T-cell (primary cell): ENCODE measurements at places on chromosomes 7 and 10.

DNA sequence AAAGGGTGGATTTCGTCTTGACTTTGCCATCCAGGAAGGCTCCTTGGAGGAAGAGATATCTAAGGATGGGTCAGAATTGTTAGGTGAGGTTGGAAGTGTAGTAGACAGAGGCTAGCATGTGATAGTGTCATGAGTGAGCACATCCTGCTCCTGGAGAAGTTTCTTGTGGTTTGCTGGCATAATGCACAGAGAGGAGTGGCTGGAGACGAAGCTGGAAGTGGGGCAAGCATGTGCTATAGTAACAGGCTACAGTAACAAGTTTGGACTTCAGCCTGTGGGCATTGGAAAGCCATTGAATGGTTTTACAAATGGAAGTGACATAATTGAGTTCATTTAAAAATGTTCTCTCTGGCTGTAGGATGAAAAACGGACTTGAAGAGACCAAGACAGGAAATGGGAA, 175.6 kb upstream of the VWC2 start:
- no peak overlapping the region for H3K4me3 ChIP-seq
- H3K4me1 ChIP-seq, result no peaks in the 10 kb centered on the region
- no peaks in the 10 kb centered on the region for H3K36me3 ChIP-seq
- DNase-seq, result no peak
- H3K27me3 ChIP-seq, result no peaks in the 10 kb centered on the region

DNA sequence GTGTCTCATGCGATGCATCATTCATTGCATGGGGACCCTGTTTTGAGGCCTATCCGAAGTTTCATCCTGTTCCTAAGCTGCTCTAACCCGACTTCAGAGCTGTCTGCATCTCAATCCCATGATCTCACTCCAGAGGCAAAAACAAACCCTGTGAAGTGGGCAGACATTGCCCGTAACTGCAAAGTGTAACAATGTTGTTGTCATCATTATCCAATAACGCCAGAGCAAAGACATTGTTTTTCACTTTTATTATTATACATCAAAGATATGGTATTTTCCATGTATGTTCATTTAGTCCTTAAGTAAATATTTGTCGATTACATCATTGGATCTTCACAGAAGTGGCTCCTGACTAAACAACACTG, 246.7 kb downstream of the KLF6 start:
- no peak for DNase-seq
- H3K27ac ChIP-seq, result no peak overlapping the region
- H3K27me3 ChIP-seq, result no peaks in the 10 kb centered on the region
- H3K36me3 ChIP-seq, result no peaks in the 10 kb centered on the region

DNA sequence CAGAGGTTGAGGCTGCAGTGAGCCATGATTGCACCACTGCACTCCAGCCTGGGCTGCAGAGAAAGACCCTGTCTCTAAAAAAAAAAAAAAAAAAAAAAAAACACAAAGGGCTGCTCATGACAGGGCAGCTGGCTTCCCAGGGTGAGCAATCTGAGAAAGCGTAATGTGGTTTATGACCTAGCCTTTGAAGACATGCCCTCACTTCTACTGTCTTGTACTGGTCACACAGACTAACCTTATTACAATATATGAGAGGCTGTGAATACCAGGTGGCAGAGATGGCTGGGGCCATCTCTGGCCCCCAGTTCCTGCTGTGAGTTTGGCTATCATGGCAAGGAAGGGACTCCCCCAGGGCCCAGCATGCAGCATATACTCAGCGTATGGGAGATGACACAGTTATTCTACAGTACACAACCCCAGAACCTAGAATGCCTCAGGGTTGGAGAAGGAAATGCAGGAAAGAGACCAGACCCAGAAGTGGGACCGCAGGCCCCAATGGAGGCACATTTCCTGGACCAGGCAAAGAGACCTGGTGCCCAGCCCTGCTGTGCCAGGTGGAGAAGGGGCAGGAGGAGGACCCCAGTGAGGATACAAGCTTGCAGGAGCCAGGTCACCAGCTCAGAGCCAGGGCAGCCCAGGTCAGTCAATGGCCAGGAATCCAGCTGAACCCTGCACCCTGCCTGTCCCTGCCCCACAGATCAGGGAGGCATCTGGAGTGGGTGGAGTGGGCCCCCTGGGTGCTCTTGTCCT, 26.3 kb downstream of the NPTX2 start:
- no peaks in the 10 kb centered on the region for H3K4me1 ChIP-seq
- peaks cover 20% of the 10 kb centered on the region for H3K27me3 ChIP-seq
- no peak overlapping the region for H3K4me3 ChIP-seq
- H3K36me3 ChIP-seq, result no peaks in the 10 kb centered on the region

DNA sequence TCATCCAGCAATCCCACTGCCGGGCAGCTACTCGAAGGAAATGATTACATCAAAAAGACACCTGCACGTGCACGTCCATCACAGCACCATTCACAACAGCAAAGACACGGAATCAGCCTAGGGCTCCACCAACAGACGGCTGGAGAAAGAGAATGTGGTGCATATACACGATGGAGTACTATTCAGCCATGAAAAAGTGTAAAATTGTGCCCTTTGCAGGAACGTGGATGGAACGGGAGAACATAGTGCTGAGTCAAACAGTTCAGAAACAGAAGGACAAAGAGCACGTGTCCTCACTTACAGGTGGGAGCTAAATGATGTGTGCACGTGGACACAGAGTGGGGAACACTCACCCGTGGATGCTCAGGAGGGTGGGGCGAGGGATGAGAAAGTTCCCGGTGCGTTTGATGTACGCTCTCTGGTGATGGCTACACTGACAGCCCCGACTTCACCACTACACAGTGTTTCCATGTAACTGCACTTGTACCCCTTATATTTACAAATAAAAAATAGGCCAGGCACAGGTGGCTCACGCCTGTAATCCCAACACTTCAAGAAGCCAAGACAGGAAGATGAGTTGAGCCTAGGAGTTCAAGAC, 92.0 kb downstream of the PDGFA start:
- H3K4me3 ChIP-seq, result no peak overlapping the region
- no peak overlapping the region for H3K27ac ChIP-seq
- no peaks in the 10 kb centered on the region for H3K36me3 ChIP-seq

GRCh38 chr10:58764087-58764747, 251.5 kb downstream of the BICC1 start:
- H3K4me3 ChIP-seq, result no peak overlapping the region
- no peaks in the 10 kb centered on the region for H3K4me1 ChIP-seq
- H3K36me3 ChIP-seq, result no peaks in the 10 kb centered on the region
- DNase-seq, result no peak
- no peaks in the 10 kb centered on the region for H3K27me3 ChIP-seq
- H3K27ac ChIP-seq, result no peak overlapping the region

DNA sequence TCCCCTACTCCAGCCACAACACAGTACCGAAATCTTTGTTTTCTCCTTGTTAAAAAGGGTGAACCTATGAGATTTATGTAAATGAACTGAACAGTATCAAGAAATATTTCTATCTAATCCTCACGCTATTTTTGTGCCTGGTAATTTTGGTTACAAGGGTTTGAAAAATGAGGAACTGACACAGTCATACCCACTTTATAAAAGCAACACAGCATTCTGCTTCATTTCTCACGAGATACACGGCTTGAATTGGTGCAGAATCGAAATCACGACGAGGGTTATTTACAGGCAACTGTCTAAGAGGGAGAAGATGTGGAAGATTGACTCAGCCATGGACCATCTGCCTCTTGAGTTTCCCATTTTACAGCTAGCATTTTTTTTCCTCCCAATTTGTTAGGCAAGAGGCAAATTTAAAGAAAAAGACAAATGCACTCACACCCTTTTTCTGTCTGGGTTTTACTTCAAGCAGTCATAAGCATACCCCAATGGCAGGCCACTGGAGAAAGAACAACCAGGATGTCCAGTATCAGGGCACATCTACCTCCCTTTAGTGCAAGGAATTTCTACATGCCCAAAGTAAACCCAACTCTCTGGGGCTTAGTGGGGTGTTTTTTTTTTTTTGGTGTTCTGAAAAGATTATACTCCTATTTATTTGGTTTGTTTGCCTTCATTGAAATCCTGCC, 108.1 kb downstream of the ITGB8 start:
- H3K27ac ChIP-seq, result no peak overlapping the region
- H3K27me3 ChIP-seq, result no peaks in the 10 kb centered on the region
- H3K36me3 ChIP-seq, result no peaks in the 10 kb centered on the region
- no peaks in the 10 kb centered on the region for H3K4me1 ChIP-seq
- no peak overlapping the region for H3K4me3 ChIP-seq

GRCh38 chr7:43004082-43004481, 71.9 kb downstream of the MRPL32 start:
- no peak overlapping the region for H3K4me3 ChIP-seq
- no peaks in the 10 kb centered on the region for H3K4me1 ChIP-seq
- H3K27me3 ChIP-seq, result no peaks in the 10 kb centered on the region
- DNase-seq, result no peak

GRCh38 chr10:997266-998022, 9.2 kb downstream of the GTPBP4 start:
- no peak overlapping the region for H3K27ac ChIP-seq
- H3K36me3 ChIP-seq, result peaks cover 85% of the 10 kb centered on the region
- no peak overlapping the region for H3K4me3 ChIP-seq
- no peaks in the 10 kb centered on the region for H3K27me3 ChIP-seq

DNA sequence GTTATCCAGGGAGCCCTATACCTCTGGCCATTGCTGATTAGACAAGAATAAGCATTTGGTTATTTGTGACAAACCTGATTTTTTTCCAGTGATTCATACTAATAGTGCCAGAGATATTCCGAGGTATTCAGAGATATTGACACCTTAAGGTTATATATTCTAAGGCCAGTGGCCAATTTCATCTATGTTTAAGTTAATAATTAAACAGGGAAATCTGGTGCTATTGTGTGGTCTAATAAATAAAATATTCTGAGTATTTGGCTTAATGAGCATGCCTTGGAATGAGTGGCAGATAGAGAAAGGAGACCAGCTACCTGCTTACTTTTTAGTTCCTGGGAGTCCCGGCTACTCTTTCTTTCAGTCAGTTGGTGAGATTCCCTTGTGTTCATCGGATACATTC, 38.6 kb upstream of the MEOX2 start:
- no peak overlapping the region for H3K27ac ChIP-seq
- DNase-seq, result no peak
- H3K27me3 ChIP-seq, result no peaks in the 10 kb centered on the region
- H3K4me3 ChIP-seq, result no peak overlapping the region
- no peaks in the 10 kb centered on the region for H3K36me3 ChIP-seq

DNA sequence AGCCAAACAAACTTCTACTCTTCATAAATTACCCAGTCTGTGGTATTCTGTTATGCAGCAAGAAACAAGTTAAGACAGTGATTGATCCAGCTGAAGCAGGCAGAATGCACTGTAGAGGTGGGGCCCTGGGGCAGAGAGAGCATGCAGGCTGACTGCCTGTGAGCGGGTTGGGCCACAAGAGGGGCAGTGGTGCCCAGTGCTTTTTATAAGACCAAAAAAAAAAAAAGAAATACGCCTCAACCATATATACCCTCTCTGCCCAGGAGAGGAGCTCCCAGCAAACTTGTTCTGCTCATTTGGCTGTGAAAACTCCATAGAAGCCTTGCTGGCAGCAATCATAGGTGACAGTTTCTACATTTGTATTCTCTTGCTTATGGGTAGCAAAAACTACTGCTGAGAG, 104.7 kb downstream of the SORBS1 start:
- no peaks in the 10 kb centered on the region for H3K4me1 ChIP-seq
- H3K27ac ChIP-seq, result no peak overlapping the region
- no peak overlapping the region for H3K4me3 ChIP-seq
- H3K27me3 ChIP-seq, result no peaks in the 10 kb centered on the region
- no peaks in the 10 kb centered on the region for H3K36me3 ChIP-seq
